ENCODE measurements at places on chromosomes 13 and 19.

DNA sequence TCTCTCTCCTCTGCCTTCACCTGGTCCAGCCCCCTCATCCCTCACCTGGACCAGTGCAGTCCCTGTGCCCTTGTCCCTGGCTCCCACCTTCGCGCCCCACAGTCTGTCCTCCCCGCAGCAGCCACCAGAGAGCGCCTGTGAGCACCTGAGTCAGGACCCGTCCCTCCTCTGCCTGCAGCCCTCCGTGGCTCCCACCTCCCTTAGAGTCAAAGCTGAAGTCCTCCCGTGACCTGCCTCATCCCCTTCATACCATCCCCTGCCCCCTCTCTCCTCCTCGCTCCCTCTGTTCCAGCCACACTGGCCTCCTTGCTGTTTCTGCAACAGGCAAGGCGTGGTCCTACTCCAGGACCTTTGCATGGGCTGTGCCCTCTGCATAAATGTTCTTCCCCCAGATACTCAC lies 10.3 kb downstream of the CELF5 start:
- DNase-seq: no peak

GRCh38 chr19:848386-848921 lies 3.6 kb upstream of the ELANE start:
- no peak for DNase-seq

DNA sequence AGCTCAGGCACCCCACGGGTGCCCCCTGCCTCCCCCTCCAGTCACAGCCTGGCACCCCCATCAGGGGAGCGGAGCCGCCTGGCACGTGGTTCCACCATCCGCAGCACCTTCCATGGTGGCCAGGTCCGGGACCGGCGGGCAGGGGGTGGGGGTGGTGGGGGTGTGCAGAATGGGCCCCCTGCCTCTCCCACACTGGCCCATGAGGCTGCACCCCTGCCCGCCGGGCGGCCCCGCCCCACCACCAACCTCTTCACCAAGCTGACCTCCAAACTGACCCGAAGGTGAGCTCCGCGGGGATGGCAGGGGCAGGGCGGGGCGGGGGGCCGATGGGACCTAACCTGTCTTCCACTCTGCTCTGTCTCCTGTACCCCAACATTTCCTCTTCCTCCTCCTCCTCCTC lies 25.0 kb downstream of the CKM start:
- no peak for DNase-seq

DNA sequence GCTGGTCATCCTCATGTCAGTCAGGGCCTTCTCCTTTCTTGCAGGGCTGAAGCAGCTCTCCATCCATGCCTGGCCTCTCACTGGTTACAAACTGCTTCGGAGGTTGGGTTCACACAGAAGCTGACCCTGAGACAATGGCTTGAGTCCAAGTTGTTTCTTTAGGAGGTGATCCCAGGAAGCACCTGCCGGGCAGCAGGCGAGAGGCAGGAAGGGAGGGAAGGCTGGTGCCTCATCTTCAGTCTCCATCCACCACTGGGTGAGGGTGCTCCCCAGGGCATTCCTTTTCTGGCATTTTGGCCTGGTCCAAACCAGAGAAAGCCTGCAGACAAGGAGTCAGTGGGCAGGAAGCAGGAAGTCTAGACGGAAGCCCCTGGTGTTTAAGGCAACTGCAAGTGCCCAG lies 17.6 kb upstream of the SPATA13 start:
- no peak for DNase-seq

DNA sequence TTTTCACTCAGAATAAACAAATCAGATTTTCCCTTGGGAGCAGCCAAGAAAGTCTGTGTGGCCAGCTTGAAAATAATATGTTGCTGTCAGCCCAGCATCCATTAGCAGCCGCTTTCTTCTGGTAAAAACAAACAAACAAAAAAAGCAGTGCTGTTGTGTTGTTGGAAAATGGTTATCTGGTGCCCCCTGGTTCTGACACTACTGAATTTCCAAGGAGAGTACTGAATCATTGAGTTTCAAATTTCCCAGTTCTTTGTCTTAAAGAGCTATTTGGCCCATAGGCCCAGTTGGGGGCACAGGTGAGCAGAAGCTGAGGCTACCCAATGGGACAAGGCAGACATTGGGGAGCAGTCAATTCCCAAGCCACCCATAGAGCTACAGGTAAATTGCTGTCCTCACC lies 995.9 kb downstream of the UQCRFS1 start:
- no peak for DNase-seq

DNA sequence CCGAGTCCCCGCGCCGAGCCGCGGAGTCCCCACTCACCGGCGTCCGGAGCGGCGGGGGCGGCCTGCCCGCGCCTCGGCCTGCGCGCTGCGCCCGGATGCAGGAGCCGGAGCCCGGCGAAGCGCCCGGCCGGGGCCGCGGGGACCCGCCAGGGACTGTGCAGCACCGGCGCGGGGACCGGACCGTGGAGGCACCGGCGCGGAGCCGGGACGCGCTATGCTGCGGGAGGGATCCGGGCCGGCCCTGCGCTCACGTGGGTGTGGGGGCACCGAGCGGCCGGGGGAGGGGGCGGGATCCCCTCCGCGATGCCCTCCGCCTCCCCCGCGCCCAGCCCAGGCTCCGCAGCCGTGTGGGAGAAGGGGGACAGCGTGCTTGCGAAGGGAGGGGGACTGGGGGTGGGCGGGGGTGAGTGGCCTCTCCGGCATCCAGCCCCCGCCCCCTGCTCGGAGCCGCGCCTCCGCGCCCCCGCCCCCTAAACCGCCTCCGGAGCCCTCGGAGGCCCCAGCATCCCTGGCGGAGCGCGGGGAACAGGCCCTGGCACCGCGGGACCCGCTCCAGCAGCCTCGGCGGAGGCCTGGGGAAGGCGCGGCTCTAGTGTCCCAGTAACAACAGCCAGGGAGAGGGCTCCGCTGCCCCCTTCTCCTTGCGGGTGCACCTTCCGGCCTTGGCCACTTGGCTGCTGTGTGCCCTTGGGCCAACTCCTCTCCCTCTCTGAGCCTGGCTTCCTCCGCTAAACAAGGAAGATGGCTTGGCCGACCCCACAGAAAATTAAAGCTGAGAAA lies at the start of gene SLC1A6:
TSS of gene SLC1A6 (minus strand) at position 389 of the 780 bp plus-strand sequence. CDS start 6,954 bp downstream, outside the sequence.
- DNase-seq: no peak

- no peak for DNase-seq
These were observed 11.8 kb downstream of the CCDC97 start for GRCh38 chr19:41321600-41322270.

DNA sequence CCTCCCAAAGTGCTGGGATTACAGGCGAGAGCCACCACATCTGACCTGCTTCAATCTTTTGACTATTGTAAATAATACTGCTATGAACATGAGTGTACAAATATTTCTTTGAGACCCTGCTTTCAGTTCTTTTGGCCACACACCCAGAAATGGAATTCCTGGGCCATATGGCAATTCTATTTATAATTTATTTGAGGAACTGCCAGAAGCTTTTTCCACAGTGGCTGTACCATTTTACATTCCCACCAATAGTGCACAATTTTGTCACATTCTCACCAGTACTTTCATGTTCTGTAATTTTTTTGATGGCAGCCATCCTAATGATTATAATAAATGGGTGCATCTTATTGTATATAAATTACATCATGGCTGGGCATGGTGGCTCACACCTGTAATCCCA lies 13.7 kb upstream of the FCER2 start:
- DNase-seq: no peak

- DNase-seq: no peak
These were observed 38.7 kb upstream of the ZNF254 start for GRCh38 chr19:24048261-24048660.

DNA sequence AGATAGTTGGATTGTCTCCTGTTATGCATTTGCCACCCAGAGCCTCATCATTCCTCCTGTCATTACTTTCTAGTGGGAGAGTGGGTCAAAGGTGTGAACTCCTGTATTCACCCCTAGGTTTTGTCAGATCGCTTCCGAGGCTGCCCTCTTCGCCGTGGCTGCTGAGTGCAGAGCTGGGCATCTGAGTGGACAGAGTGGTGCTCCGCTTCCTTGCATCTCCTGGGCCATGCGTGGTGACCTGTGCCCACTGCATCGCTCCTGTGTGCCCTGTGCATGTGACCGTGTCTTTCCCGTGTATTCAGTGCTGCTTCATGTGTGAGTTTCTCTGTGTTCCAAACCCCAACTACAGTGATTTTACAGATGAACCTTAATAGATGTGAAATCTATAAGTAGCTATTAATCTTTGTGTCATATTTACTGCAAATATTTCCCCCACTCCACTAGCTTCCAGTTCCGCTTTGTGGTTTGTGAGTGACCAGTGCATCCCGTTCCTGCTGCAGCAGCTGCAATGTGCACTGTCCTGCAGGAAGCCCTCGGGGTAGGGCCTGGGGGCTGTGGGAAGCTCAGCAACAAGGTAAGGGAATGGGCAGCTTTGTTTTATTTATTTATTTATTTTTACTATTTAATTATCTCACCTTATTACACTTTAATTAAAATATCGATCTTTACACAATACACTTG lies 53.1 kb downstream of the C13orf46 start:
- no peak for DNase-seq

DNA sequence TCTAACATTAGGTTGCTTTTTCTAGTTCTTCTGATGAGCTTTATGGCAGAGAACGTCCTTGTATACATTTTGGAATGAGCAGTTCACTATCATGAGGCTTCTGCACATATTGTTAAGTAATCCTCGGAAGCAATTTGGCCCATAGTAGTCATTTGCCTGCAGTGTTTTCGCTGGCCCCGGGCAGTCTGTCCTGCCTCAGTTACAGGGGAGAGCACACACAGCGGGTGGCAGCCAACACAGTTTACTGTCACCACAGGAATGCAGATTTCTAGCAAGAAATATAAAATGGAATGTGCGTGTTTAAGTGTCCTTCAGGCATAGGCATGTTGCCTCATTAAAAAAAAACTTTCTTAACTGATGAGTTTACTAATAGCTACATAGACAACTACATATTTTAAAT lies 71.5 kb upstream of the GJB6 start:
- DNase-seq: no peak

- no peak for DNase-seq
These were observed 3.0 kb downstream of the GAS6 start for GRCh38 chr13:113860665-113861432.

GRCh38 chr19:3563709-3564524 lies 6.5 kb upstream of the MFSD12 start:
- DNase-seq: no peak

DNA sequence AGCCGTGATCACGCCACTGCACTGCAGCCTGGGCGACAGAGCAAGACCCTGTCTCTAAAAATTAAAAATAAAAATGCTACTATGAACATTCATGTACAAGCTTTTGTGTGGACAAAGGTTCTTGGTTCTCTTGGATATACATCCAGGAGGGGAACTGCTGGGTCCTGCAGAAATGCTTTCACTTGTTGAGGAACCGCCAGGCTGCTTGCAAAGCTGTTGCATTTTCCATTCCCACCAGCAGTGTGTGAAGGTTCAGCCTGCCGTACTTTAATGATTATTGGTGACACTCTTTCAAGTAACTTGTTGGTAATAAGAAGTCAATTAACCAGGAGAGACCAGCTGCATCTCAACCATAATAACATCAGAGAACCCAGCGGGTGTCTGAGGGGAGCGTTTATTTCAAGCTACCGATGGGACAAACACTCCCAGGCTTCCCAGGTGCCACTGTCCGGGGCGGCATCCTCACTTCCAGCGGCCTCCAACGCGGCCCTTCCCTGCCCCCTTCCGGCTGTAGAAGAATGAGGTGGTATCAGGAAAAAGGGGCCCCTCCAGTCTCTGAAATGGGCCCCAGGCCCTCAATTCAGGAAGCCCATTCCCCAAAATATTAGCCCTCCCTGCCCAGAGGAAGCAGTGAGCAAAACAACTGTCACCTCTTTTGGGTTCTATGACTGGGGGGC lies 15.2 kb upstream of the PPP1R12C start:
- no peak for DNase-seq

DNA sequence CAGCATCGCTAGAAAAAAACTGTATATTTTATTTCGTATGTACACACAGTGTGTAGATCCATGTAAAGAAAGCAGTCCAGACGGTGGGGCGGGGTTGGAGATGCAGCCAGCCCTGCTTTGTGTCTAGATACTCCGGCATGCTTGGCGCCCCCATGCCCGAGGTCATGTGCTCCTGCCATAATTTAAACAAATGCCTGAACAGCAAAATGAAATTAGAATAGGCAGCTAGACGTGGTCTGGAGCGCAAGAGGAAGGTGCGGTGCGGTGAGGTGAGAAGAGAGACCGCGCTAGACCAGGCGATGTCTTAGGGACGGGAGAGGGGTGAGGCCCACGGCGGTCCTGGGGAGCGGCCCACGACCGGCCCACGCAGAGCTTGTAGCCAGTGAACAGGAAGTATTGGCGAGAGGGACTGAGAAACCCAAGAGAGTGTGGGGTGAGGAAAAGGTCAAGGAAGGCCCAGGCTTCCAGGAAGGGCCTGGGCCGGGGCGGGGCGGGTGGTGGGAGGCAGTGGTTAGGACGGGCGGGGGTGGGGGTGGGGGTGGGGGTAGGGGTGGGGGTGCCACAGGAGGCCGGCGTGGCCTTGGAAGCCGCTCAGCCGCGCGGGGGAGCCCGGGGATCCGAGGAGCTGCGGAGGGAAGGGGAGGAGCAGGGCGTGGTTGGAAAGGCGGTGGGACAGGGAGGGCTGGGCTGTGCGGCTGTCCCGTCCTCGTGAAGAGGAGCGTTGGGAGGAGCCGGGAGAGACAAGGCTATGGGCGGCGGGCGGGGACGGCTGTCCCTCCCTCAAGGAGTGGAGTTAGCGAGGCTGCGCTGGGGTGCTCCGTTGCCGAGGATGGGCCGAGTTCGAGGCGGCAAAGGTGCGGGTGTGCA lies 254.7 kb upstream of the SGCG start:
- DNase-seq: no peak

DNA sequence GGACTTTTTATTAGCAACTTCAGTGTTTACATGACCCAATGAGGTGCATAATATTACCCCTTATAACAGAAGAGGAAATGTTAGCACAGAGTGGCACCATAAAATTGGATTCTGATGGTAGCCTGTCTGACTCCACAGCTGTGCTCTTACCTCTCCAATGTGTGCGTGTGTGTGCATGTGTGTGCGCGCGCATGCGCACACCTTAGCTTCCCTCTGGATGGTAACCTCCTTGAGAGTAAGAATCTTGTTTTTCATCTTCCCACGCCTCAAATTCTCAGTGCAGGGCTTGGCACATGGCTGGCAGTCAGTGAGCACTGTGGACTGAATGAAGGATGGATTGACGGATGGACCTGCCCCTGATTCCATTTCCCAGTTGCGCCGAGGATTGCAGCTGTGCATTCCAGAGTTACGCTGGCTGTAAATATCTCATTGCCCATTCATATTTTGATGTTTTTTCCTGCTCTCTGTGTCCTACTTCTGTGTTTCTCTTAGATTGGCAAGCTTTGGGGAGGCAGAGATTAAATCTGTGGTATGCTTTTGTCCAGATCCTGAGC lies 99.2 kb upstream of the WASF3 start:
- no peak for DNase-seq

GRCh38 chr19:41627966-41628675 lies 1.2 kb upstream of the CEACAM4 start:
- DNase-seq: no peak

GRCh38 chr19:37691881-37692504 lies 27.6 kb downstream of the ZNF607 start:
- peak; percentile 65 for DNase-seq

DNA sequence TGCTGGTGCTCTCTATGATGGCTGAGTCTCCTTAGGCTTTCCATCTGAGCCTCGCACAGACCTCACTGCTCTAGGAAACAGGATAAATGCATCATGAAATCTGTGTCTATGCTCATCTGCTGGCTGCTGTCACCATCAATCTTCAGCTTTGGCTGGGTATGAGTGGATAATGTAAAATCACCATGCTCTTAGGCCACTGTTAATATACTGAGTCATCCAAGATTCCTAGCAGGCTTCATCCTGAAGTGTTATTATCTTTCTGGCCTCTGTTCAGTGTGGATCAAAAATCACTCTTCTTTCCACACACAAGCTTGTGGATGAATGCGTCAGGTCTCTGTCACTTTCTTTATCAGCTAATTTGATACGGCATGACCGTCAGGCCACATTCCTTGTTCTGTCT lies 317.4 kb downstream of the NALCN start:
- DNase-seq: no peak
